ENCODE measurements at places on chromosomes 5 and 9.

DNA sequence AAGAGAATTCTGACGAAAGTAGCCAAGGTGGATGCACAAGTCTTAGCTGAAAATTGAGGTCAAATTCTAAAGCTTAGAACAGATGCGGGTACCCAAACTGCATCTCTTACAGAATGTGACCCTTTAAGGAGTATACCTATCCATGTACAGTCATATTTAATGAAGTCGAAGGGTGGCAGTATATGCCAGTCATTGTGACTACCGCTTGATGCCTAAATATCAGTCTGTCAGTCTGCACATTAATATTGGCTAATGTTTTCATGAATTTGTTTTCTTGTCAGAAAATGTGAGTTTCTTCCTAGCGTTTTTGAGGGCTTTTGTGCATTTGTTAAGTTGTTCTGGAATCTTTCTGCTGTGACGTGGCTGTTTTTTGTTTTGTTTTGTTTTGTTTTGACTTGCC, 264.5 kb upstream of the ELAVL2 start:
- DNase-seq = no peak

- no peak for DNase-seq
These were observed 251.9 kb upstream of the CDH12 start for GRCh38 chr5:23105021-23105420.

DNA sequence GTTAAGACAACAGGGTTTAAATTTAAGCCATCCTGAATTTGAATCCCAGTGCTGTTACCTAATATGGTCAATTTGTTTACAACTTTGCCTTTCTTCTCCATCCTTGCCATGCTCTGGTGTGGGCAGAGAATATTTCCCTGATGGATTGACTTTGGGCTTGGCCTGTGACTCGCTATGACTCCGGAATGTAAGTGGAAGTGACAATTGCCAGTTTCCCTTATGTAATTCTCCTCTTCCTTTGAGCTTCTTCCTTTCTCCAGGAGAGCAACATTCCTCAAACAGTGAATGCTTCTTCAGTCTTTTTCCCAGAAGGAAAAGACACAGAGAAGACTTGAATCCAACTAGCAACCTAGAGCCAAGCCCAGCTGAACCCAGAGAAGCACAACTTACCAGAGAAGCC, 159.1 kb downstream of the LURAP1L start:
- DNase-seq = no peak

DNA sequence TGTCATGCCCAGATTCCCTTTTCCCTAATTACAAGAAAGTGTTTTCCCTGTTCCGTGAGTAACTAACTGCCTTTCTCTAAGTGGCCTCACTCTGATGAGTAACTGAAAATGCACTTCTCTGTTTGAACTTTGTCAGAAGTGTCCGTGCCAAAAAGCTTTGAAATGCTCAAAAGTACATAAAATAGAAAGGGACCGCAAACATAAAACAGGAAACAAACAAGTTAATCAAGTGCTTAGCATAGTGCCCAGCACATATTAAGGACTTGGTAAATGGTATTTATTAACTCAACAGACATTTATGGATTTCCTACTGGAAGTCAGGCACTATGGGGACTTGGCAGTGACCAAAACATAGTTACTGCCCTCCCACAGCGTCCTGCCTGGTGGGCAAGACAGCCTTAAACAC, 22.3 kb downstream of the AQP3 start:
- DNase-seq = no peak

GRCh38 chr9:105150991-105151685, 93.3 kb upstream of the SLC44A1 start:
- no peak for DNase-seq

- no peak for DNase-seq
These were observed 57.6 kb downstream of the MLLT3 start for GRCh38 chr9:20564650-20565049.

- no peak for DNase-seq
These were observed 11.6 kb upstream of the PRR16 start for GRCh38 chr5:120452471-120452870.

DNA sequence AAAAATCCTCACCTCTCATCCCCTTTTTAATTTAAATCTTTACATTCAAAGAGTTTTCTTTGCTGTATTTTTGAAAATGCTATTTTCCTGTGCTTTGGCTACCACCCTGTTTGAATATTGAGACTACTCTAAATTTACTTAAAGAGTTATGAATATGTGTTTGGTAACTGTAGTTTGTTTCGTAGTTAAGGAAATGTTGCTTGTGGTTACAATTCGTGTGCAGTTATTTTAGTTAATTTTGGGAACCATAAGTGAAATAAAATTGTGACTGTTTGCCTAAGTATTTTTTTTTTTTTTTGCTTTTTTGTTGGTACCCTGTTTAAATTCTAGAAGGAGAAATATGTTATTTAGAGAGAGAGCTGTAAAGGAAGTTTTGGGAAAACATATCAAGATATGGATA, 78.7 kb downstream of the XRCC4 start:
- no peak for DNase-seq

DNA sequence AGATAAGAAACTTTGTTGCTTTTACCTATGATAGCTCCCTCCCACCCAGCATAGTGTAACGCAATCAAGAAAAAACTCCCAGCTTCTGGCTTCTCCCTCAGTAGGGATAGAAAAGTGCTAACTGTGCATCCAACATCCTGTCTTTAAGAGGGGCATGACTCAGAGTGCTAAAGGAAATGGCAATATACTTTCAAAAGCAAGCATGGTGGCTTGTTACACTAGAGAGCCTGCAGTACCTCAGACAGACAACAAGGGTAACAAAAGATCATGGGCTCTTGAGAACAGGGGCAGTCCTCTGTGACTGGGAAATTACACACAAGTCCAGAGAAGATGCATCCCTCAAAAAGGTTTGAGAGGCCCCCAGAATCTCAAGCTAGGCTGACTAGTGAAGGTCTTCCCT, 37.8 kb downstream of the PRELID2 start:
- no peak for DNase-seq

GRCh38 chr5:2415678-2416077, 335.8 kb downstream of the IRX2 start:
- no peak for DNase-seq

- no peak for DNase-seq
These were observed 48.4 kb downstream of the SECISBP2 start for GRCh38 chr9:89366711-89367110.

GRCh38 chr9:1743121-1743960, 271.8 kb upstream of the SMARCA2 start:
- no peak for DNase-seq

DNA sequence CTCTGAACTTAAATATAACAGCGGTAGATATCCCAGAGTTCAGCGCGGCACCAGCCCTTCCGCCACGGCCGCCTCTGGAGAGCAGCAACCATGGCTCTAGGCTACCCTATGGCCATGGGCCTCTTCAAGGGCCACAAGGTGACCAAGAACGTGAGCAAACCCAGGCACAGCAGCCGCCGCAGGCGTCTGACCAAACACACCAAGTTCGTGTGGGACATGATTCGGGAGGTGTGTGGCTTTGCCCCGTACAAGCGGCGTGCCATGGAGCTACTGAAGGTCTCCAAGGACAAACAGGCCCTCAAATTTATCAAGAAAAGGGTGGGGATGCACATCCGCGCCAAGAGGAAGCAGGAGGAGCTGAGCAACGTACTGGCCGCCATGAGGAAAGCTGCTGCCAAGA, 229.0 kb downstream of the ACTL7B start:
- no peak for DNase-seq

GRCh38 chr9:134208310-134208841, 44.0 kb upstream of the RNU6ATAC start:
- DNase-seq = no peak

GRCh38 chr5:94613583-94613982, 4.8 kb downstream of the KIAA0825 start:
- no peak for DNase-seq

DNA sequence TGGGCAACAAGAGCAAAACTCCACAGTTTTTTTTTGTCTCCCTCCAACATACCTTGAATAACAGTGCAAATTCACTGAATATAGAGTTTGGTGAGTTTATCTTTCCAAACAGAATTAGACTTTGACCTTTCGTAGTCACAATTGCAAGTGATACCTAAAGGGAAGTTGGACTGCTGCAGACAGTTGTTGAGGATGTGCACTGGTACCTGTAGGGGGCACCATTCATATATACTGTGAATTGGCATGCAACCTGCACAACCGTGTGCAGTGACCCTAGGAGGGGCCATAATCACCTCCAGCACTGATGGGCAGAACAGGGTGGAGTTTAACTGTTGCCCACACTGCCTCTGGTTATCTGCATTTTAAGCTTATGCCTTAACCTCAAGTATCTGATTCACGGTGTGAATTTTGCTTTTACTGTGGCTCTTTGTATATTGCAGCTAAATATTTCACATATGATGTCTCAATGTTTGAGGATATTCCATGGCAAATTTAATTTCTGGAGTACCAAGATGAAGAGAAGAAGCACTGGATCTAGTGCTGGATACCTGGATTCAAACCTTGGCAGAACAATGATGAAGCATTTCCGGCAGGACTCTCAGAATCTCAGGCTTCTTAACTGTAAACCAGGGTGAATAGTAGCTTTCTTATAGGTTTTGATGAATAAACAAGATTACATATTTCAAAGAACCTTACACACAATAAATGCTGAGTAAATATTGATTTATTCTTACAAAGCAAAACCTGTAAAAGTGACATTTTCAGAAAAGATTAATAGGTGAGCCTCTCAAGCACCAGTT, 144.3 kb downstream of the ACTBL2 start:
- no peak for DNase-seq

DNA sequence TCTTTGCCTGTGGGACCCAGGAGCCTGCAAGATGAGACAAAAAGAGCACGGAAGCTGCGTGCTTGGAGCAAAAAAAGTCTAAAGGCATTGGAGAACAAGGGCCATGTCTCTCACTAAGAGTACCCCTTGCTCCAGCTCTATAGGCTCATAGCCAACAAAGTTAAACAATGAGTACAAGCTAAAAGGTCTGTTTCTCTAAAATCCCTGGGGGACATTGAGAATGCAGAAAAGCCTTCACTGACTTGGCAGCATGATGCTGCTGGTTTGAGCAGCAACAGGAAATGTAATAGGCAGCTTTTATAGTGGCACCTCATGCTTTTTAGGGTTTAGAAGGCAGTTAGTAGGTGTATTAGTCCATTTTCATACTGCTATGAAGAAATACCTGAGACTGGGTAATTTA, 287.5 kb downstream of the SMARCA2 start:
- DNase-seq = no peak

DNA sequence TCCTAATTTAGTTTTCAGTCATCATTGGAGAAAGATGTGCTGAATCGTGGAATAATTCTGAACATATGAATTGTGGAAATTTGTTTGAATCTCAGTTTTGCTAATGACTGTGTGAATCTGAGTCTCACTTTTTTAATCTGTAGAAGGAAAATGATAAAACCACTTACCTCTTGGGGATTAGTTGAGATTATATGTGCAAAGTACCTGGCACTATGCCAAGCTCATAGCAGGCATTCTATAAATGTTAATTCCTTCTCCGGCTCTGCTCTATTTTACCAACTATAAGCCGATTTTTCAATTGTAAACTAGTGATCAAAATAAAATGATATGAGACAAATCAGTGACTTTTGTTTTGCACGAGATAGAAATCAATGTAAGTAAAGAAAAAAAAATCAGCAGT, 290.8 kb downstream of the TRPM3 start:
- no peak for DNase-seq

DNA sequence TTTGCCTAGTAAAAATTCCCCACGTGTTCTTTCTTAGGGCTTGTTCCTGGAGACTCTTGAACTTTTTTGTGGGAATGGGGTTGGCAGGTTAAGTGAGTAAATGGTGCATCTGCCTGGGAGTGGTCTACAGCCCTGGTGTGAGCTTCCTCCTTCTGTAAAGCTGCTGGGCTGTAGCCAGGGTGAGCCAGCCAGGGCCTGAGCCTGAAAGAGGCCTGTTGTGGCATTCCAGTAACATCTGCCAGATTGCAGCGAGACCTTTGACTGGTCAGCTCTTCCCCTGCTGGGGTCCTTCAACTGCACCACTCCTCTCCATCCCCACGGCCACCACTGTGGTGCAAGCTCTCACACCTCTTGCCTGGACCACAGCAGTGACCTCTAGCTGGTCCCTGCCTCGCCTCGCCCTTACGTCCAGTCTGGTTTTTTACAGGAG, 47.5 kb downstream of the SLC22A5 start:
- no peak for DNase-seq

DNA sequence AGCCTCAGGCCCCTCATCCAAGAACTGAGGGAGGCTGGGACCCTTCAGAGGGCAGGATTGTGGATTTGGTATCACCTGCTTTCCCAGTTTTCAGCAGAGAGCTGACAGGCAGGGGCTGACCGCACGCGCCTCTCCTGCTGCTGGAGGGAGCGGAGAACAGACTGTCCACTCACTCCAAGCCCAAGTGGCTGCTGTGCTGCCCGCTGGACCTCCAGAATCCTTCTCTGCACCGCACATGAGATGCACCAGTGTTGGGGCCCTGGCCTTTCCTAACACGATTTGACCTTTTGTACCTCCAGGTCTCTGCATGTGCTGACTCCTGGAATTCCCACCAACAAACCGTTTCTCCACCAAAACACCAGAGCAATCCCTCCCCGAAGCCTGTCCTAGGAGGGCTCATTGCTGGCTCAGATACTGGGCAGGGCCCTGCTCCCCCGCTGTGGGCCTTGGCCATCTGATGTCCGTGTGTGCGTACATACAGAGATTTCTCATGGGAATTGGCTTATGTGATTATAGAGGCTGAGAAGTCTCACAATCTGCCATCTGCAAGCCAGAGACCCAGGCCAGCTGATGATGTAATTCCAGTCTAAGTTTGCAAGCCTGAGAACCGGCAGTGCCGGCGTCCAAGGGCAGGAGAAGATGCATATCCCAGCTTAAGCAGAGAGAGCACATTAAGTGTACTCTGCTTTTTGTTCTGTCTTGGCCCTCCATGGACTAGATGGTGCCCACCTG, 141.7 kb downstream of the GADD45G start:
- no peak for DNase-seq

- DNase-seq = no peak
These were observed 58.3 kb downstream of the NRG2 start for GRCh38 chr5:139984816-139985215.

- no peak for DNase-seq
These were observed 104.9 kb upstream of the ZNF618 start for GRCh38 chr9:113771199-113771598.

DNA sequence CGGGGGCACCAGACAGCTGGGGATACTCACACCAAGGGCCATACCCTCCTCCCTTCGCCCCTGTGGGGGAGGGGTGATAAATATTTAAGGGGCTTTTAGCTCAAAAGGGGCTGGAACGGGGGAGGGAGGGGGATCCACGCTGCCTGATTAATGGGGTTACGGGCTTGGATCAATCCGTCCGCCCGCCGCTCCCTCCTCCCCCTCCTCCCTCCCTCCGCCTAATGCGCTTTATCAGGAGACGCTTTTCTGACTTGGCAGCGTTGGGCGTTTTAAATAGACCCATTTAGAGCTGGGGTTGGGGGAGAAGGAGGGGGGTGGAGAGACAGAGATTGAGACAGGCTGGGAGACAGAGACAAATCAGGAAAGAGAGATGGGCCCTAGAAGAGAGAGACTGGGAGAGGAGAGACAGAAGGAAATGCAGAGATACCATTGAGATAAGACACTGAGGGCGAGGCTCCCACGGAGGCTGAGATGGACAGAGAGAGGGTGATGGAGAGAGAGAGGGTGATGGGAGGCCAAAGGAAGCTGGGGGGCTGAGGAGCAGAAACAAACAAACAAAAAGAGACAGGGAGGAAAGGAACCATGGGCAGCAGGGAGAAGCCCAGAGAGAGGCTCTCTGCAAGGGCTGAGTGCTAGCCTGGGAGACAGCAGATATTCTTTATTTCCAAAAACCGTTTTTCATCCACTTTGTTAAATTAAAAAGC, 10.3 kb downstream of the CNTFR start:
- no peak for DNase-seq

All from stimulated activated CD8-positive, alpha-beta memory T cell treated with anti-CD3 and anti-CD28 coated beads, Interleukin-4, amount 100 ng/mL, for 1 hour (primary cell).